Suprapubic skin (tissue), 4 donors: ENCODE measurements at places on chromosomes 13 and 19.

GRCh38 chr13:45370922-45371406 is 30.0 kb upstream of the TPT1 start:
- peak overlapping the region; percentile 19 for H3K4me3 ChIP-seq
- peak; percentile 78 for DNase-seq
- peaks cover 2% of the 10 kb centered on the region for H3K36me3 ChIP-seq
- H3K27me3 ChIP-seq: no peaks in the 10 kb centered on the region
- H3K27ac ChIP-seq: no peak overlapping the region
- H3K4me1 ChIP-seq: peaks cover 27% of the 10 kb centered on the region

DNA sequence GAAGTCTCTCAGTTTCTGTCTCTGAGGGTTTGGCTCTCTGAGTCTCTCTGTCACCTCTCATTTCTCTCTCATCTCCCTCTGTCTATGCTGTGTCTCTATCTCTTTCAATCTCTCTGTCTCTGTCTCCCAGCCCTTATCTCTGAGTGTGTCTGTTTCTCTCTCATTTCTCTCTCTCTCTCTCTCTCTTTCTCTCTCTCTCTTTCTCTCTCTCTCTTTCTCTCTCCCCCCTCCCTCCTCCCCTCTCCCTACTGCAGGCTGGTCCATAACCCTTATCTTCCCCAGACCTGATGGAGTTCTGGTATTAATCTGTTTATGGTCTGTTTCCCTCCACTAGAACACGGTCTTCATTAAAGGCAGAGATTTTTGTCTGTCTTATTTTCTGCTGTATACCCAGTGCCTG is 1.3 kb upstream of the PVR start:
- H3K27me3 ChIP-seq: no peaks in the 10 kb centered on the region
- peaks cover 6% of the 10 kb centered on the region for H3K4me1 ChIP-seq
- no peak overlapping the region for H3K27ac ChIP-seq
- no peak for DNase-seq
- H3K4me3 ChIP-seq: no peak overlapping the region
- no peaks in the 10 kb centered on the region for H3K36me3 ChIP-seq

DNA sequence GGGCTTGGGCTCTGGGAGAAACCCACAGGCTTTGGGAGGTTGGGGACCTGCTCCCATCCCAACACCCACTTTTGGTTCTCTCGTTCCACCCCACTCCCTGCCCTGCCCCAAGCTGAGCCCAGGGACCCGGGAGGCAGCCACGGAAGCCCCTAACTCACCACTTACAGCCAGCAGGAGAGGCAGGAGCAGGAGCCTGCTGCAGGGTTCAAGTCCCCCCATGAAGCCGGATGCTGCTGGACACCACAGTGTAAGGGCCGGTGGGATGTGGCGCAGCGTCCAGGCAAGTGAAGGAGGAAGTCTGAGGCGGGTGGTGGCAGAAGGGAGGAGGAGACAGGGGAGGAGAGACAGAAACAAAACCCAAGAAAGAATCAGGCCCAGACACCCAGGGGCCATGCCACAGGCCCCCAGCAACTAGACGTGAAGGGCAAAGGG is at the start of gene TYROBP:
TSS of gene TYROBP (minus strand) at position 286 of the 432 bp plus-strand sequence. CDS start at position 219, 67 bp downstream.
- no peaks in the 10 kb centered on the region for H3K27me3 ChIP-seq
- no peak for DNase-seq

- peaks cover 34% of the 10 kb centered on the region for H3K27me3 ChIP-seq
- peaks cover 8% of the 10 kb centered on the region for H3K36me3 ChIP-seq
- no peak overlapping the region for H3K4me3 ChIP-seq
- no peak overlapping the region for H3K27ac ChIP-seq
- H3K4me1 ChIP-seq: no peaks in the 10 kb centered on the region
- no peak for DNase-seq
Measured at GRCh38 chr19:275958-276646, 15.1 kb downstream of the PLPP2 start.

- no peaks in the 10 kb centered on the region for H3K36me3 ChIP-seq
- DNase-seq: no peak
- no peak overlapping the region for H3K27ac ChIP-seq
- no peaks in the 10 kb centered on the region for H3K27me3 ChIP-seq
Measured at GRCh38 chr19:38763795-38764220, 9.5 kb downstream of the LGALS7 start.

GRCh38 chr13:96996886-96997285 is 2.6 kb upstream of the OXGR1 start:
- peaks cover 15% of the 10 kb centered on the region for H3K4me1 ChIP-seq
- peaks cover 10% of the 10 kb centered on the region for H3K27me3 ChIP-seq
- H3K4me3 ChIP-seq: no peak overlapping the region
- no peak overlapping the region for H3K27ac ChIP-seq
- H3K36me3 ChIP-seq: no peaks in the 10 kb centered on the region

GRCh38 chr19:12676384-12676792 is 5.3 kb downstream of the DHPS start:
- peak; percentile 91 for DNase-seq

DNA sequence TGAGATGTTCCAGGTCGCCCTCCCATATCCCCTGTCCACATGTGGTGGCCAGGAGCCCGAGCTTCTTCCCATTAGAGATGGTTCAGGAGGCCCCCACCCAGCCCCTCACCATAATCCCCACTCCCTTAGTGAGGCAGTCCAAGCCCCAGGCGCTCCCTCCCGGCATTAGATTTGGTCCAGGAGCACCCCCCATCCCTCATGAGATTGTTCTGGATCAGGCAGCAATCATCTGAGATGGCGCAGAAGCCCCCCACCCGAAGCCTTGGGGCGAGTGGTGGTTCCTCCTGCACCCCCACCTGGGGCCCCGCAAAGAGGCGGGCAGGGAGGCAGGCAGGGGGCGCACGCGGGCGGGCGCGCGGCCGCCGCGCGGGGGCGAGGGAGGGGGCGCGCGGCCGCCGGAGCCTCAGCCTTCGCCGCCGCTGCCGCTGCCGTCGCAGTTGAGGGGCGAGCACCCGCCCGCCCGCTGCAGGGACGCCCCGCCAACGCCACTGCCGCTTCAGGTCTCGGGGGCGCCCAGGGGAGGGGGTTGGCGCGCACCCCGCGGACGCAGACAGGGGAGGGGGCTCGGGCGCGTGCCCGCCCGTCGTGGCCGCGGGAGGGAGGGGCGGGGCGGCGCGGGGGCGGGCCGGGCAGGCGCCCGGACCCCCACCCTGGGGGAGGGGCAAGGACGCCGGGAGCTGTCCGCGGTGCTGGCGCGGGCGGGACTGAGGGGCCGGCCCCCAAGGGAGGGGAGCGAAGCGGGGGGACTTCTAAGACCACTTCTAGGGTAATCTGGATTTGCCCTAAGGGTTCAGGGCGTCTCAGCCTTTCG is 46.4 kb upstream of the SHKBP1 start:
- peaks cover 16% of the 10 kb centered on the region for H3K27me3 ChIP-seq
- H3K27ac ChIP-seq: no peak overlapping the region
- H3K36me3 ChIP-seq: peaks cover 3% of the 10 kb centered on the region
- peaks cover 23% of the 10 kb centered on the region for H3K4me1 ChIP-seq
- H3K4me3 ChIP-seq: peak overlapping the region; percentile 61

GRCh38 chr19:49056101-49056901 is 1.2 kb downstream of the CGB7 start:
- H3K4me1 ChIP-seq: peaks cover 29% of the 10 kb centered on the region
- peaks cover 14% of the 10 kb centered on the region for H3K27me3 ChIP-seq
- peak overlapping the region; percentile 66 for H3K4me3 ChIP-seq
- DNase-seq: no peak
- H3K36me3 ChIP-seq: no peaks in the 10 kb centered on the region
- H3K27ac ChIP-seq: no peak overlapping the region

DNA sequence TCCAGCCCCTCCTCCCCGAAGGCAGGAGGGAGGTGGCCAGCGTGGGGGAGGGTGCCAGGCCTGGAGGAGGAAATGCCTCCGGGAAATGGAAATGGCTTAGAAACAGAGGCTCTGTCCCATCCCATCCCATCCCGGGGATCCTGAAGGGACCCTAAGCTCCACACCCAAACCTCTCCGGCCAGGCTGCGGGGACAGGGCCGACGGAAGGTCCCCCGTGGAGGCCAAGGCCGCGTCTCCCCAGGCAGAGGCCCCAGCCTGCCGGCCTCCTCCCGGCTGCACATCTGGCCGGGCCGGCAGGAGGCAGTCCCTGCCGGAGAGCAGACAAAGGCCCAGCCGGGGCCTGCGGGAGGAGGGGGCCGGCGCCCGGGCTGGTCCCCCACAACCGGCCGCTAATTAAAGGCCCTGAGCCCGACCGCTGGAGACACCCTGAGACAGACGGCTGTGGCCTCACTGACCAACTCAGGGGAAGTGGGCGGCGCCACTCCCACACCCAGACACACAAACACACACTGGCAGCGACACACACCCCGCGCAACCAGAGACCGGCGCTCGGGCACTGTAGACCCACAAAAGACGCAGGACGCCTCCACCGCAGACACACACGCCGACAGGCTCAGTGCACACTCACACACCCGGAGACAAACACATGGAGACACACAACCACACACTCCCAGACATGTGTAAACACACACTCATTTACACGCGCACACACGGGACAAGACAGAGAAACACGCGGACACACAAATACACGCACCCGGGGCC is 1.1 kb downstream of the ADAMTS10 start:
- peaks cover 49% of the 10 kb centered on the region for H3K4me1 ChIP-seq
- H3K4me3 ChIP-seq: peak overlapping the region; percentile 56
- H3K27me3 ChIP-seq: no peaks in the 10 kb centered on the region
- peaks cover 9% of the 10 kb centered on the region for H3K36me3 ChIP-seq
- DNase-seq: no peak
- H3K27ac ChIP-seq: peak overlapping the region; percentile 86

DNA sequence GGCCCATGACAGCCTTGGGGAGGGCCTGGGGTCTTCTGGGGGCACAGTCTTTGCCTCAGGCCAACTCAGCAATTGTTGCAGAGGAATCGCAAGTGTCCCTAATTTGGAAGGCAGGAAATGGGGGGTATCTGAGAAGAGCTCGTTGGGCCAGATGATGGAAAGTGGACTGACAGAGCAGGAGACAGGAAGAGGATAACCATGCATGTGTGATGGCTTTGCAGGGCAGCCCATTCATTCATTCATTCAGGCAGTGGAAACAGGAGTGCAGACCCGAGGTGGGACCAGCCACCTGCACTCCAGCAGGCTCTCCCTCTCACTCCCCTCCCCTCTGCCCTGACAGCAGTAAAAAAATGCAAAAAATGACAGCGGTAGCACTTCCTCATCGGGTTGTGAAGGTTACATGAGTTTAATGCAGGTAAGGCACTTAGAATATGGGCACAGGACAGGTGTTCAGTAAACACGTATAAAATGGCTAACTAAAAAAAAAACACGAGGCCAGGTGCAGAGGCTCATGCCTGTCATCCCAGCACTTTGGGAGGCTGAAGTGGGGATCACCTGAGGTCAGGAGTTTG is 5.0 kb upstream of the TMEM147 start:
- no peak for DNase-seq
- no peak overlapping the region for H3K4me3 ChIP-seq
- no peak overlapping the region for H3K27ac ChIP-seq
- H3K36me3 ChIP-seq: peaks cover 11% of the 10 kb centered on the region

- H3K27ac ChIP-seq: no peak overlapping the region
- no peaks in the 10 kb centered on the region for H3K4me1 ChIP-seq
- H3K27me3 ChIP-seq: peaks cover 3% of the 10 kb centered on the region
- no peak for DNase-seq
Measured at GRCh38 chr19:58042495-58043340, 8.9 kb downstream of the ZSCAN1 start.

DNA sequence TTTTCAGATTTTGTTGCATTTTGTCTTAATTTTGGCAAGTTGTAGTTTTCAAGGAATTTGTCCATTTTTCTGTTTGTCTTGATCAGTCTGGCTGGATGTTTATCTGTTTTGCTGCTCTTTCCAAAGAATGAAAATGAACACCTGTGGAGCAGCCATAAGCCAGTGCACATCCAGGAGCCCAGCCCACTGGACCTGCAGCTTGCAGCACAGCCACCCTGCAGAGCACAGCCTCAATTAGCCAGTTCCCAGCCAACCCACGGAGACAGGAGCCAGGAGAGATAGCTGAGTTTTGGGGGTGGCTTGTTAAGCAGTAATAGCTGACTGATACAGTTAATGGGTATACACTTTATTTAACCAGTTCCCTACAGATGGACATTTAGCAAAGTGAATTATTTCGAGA is 38.0 kb upstream of the URI1 start:
- no peak overlapping the region for H3K27ac ChIP-seq
- no peaks in the 10 kb centered on the region for H3K4me1 ChIP-seq
- H3K36me3 ChIP-seq: no peaks in the 10 kb centered on the region

DNA sequence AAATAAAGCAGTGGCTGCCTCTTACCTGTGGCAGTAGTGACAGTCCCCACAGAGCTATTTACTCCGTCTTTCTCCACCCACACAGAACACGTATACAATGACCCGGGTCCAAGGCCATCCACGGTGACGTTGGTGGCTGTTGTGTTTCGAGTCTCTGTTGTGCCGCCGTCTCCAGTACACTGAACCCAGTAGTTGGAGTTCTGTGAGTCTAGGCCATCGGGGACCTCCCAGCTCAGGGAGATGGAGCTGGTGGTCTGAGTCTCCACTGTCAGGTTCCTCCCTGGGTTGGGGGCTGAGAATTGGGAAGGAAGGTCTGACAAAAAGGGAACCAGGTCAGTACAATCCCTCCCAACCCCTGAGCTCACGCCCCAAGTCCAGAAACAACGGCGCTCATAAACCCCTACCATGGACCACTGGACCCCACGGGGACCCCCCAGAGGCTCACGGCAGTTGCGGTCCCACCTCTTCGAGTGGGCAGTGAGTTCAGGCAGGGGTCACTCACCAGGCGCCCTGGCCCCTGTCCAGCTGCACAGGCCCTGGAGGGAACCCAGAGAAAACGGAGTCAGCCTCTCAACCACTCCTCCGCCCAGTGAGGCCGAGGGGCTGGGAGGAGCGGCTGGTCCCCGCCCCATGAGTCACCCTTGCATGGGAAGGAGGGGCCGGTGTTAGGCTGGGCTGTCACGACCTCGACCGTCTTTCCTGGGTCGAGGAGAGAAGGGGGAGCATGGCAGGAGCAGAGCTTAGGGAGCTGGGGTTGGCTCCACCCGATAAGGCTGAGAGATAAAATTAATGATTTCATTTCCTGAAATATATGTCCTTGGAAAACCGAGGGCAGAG is 2.4 kb downstream of the PTPRH start:
- H3K27me3 ChIP-seq: peaks cover 3% of the 10 kb centered on the region
- no peaks in the 10 kb centered on the region for H3K36me3 ChIP-seq
- peak overlapping the region; percentile 27 for H3K4me3 ChIP-seq
- peak; percentile 86 for DNase-seq

DNA sequence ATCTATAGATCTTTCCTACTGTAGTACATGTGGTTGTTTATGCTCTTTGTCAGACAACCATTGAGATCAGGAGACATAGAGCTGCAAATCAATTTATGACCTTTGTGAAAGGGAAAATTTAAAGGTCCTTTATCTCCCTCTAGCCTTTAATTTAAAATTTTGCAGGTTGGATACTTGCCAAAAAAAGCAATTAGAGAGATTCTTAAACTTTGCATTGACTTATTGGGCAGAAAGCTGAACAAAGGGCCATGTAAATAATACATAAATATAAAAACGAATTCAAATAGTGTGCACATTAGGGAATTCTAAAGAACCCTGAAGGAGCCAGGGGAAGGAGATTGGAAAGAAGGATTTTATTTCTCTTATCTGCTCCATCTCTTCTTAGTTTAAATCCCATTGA is 22.0 kb upstream of the RB1 start:
- H3K36me3 ChIP-seq: no peaks in the 10 kb centered on the region
- no peak overlapping the region for H3K27ac ChIP-seq
- no peak for DNase-seq
- no peaks in the 10 kb centered on the region for H3K27me3 ChIP-seq
- no peak overlapping the region for H3K4me3 ChIP-seq
- no peaks in the 10 kb centered on the region for H3K4me1 ChIP-seq
